ENCODE measurements at places on chromosomes 12 and 14.
A peak's percentile ranks its signal among the peaks of the same experiment; 100 is the strongest.

GRCh38 chr14:77565289-77565993 lies 51.0 kb downstream of the SPTLC2 start:
- DNase-seq = no peak

- no peak for DNase-seq
Measured at GRCh38 chr12:124878795-124879516, 15.3 kb upstream of the SCARB1 start.

DNA sequence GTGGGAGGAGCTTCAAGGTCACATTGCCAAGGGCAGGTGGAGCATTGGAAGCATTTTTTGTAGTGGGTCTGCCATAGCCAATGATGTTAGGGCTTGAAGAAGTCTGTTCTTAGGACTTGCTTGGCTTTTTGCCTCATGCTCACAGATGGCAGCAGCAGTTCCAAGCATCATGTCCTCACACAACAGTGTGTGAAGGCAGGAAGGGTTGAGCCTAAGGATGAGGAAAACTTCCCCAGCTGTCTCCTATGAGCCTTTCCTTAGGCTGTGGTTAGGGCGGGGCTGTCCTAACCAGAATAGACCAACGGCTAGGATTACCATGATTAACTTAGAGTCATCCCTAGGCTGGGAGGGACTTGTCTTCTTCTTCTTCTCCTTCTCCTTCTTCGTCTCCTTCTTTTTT lies 76.2 kb upstream of the KCNA1 start:
- DNase-seq = no peak

DNA sequence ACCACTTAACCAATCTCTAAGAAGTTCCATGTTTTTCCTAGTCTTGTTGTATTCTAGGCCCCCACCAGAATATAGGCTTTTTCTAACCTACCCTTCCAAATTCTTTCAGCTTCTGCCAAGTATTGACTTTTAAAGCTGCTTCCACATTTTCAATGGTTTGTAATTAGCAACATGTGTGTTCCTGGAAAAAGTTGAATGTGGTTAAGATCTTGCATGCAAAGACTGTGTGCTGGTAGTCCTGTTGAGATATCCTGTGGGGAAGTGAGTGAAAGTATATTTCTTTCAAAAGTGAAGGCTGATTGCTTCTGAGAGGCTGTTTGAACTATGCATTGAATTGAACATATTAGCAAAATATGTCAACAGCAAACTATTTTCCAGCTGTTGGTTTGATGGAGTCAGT lies 646 bp upstream of the OR6C4 start:
- peak; percentile 67 for DNase-seq

GRCh38 chr14:24996930-24997725 lies 52.8 kb downstream of the STXBP6 start:
- DNase-seq = no peak

DNA sequence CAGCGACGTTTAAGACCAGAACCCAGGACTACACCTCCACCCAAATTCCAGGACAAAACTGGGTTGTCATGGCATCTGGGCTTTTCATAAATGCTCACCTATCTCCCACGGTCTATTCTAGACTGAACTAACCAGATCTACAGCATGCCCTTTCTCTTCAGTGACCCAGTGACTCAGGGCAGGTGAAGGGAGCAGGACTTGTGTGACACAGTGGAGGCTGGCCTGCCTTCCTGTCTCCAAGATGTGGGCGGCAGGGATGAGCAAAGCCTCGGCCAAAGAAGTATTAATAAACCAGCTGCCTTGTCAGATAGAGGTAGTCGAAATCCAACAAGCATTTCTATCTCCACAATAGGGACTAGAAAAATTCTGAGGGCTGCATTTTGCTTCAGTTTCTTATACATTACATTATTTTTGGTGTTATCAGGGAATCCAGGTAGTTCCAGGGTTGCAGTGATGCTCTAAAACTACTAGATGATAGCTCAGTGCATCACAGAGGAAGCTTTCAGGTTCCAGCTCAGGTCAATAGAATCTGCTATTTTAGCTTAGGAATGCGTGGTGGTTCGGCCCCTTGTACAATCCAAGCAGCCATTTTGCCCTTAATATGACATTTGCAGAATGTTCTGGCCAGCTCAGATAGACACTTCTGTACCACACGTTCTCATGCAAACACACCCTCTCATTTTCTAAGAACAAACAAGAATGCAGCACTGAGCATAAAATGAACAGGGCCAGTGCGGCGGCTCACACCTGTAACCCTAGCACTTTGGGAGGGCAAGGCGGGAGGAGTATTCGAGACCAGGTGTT lies 4.2 kb upstream of the GLRX5 start:
- no peak for DNase-seq

- DNase-seq = no peak
Measured at GRCh38 chr12:20444595-20445170, 76.3 kb downstream of the PDE3A start.

GRCh38 chr14:50769863-50770500 lies 61.0 kb downstream of the NIN start:
- DNase-seq = no peak

DNA sequence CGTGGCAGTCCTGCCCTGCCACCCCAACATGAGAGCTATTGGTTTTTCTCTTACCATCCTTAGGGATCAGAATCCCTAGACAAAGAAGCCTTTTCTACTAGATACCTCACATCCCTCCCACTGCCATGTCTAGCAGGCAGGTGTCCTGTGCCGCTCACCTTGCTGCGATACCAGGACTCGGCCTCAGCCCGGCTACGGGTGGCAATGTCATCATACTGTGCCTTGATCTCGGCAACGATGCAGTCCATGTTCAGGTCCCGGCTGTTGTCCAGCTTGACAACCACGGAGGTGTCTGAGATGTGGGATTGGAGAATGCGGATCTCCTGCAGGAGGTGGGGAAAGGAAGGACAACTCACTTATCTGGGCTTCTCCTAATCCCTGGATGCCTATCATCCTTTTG lies 4.5 kb downstream of the KRT83 start:
- no peak for DNase-seq

GRCh38 chr12:49170924-49171323 lies 18.0 kb downstream of the TUBA1A start:
- no peak for DNase-seq

DNA sequence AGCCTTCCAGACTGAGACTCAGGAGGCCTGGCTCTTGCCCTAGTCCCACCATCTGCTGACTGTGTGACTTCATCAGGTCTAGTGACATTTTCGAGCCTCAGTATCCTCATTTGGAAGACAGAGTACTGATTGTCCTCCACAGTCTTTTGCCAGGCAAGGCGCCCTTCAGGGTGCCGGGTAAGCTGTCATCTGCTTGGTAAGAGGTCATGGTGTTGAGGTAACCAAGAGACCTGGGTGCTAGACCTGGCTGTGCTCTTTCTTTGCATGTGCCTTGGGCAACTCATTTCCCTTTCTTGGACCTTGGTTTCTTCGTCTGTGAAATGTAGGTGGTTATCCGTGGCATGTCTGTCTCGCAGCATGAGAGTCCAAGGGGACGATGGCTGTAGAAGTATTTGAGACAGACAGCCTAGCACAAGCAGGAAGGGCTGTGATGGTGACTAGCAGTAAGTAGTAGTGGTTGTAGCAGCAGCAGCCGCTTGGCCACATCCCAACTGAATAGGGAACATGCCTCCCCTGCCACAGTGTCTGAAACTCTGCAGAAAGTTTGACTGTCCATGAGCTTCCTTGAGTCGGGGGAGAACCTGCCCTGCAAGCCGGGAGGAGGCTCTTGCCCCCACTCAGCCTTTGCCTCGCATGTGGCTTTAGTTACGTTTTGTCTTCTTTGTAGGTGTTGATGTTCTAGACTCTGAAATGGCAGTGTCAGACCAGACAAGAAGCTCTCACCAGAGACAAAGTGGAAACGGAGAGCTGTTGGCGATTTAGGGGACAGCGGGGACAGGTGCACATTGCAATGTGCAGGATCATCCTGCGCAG lies 40.3 kb downstream of the EVL start:
- no peak for DNase-seq

DNA sequence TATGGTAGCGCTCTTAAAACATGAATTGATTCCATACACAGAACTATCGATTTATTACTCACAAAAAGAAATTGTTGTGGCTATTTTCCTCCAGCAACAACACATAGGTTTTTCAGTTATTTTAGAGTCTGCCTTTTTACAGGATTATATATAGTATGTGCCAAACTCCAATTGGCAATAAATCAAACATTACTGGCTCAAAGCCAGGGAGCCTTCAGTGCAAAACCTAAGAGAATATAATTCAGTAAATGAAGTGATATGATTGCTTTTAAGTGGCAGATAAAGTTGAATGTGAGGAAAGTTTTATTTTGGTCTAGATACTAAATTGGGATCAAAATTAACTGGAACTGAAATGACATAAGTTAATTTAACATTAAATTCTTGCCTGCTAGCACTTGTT lies 234.8 kb downstream of the PIK3C2G start:
- no peak for DNase-seq

- DNase-seq = no peak
Measured at GRCh38 chr14:88729159-88729558, 63.6 kb downstream of the EML5 start.

GRCh38 chr12:110983811-110984210 lies 63.4 kb upstream of the MYL2 start:
- no peak for DNase-seq

DNA sequence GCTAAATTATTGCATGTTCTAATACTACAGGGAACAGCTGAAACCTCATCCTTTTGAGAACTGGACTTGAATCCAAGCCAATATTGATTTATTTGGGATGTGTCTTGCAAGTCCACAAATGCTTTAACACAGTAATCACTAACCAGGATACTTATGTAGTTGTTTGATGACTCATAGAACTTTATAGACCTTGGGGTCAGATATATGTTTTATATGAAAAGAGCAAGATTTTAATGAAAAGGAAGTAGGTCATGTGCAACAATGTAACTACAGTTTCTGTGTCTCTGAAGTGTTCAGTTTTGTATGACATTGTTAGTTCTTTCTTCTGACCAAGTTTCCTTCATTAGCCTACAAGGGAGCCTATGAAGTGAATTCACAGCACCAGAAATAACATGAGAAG lies 352.0 kb downstream of the ZFP36L1 start:
- no peak for DNase-seq

- DNase-seq = no peak
Measured at GRCh38 chr12:120102189-120103043, 14.1 kb downstream of the RAB35 start.

- no peak for DNase-seq
Measured at GRCh38 chr12:122533856-122534255, 6.8 kb downstream of the KNTC1 start.

- no peak for DNase-seq
Measured at GRCh38 chr14:80428671-80429070, 217.4 kb upstream of the DIO2 start.

GRCh38 chr12:70982286-70982685 lies 61.7 kb upstream of the PTPRR start:
- DNase-seq = no peak

GRCh38 chr14:102610968-102611811 lies 18.7 kb downstream of the RCOR1 start:
- DNase-seq = no peak

DNA sequence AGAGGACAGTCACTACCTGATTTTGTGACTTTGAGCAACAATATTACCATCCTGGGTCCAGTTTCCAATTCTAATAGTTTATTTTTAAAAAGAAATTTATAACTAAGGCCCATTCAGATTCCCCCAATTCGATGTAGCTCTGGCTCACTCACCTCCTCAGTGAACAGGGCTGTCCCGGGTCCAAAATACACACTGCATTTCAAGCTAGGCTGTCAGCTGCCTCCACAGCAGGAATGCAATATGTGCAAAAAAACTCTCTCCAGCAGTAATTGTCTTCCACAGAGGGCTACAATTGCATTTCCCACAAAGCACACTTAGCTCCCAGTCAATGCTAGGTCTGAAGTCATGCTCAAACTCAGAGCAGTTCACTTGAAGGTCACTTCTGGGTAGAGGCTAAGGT lies 39.3 kb upstream of the ZNF641 start:
- DNase-seq = no peak
